NCI-H1092 treated with DMSO at 0.1 percent for 48 hours (cell line): ENCODE measurements at places on chromosomes 2 and 18.

- no peak for DNase-seq
These were observed 24.7 kb downstream of the COPS7B start for GRCh38 chr2:231810905-231811304.

- no peak for DNase-seq
These were observed 269.4 kb upstream of the TANK start for GRCh38 chr2:160890667-160891352.

DNA sequence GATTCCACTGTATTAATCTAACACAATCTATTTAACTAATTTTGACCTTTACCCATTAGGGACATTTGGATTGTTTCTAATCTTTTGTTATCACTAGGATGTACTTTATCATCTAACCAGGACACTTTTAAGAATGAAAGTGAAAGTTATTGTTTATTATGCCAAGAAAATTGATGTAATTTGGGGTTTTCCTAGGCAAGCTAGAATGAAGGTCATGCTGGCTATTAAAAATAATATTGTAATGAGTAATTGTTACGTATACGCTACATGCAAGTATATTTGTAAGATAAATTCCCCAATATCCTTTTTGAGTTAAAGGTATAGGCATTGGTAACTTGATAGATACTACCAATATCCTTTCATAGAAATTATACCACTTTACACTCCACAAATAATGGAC lies 74.6 kb downstream of the COL5A2 start:
- DNase-seq = no peak

DNA sequence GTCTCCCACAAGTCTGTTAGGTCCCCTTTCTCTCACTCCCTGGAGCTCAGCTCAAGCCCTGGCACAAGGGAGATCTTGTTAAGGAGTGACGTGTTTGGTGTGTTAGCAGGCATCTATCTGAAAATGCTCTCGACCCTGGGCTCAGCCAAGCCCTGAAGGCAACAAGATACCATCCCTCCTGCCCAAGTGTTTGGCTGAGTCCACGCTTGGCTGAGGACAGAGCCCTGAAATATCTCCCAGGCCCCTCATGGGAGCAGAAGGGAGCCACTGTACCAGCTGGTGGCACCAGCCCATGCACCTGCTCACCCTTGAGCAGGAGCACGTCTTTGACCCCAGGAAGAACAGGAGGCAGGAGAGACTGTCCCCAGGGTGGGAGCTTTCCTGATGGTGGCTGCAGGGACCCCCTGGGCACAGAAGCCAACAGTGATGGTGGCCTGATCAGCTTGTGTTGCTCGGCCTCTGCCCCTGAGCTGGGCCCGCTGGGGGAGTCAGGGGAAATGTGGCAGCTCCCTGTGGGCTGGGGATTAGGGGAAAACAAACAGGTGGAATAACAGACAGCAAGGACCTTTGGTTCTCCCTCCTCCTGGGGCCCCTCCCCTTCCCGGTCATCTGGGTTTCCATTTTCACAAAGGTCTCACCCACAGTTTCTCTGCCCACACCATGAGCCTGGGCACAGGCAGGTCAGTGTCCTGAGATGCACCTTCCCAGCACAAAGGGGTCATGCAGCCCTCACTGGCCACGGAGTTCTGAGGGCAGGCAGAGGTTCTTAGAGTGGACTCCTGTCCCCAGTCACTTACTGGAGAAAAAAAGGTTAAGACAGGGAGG lies 91.6 kb downstream of the RHOB start:
- DNase-seq = peak; percentile 14

GRCh38 chr2:113840518-113840917 lies 49.4 kb upstream of the ACTR3 start:
- DNase-seq = no peak

GRCh38 chr2:121238828-121239227 lies 46.2 kb downstream of the TFCP2L1 start:
- no peak for DNase-seq

DNA sequence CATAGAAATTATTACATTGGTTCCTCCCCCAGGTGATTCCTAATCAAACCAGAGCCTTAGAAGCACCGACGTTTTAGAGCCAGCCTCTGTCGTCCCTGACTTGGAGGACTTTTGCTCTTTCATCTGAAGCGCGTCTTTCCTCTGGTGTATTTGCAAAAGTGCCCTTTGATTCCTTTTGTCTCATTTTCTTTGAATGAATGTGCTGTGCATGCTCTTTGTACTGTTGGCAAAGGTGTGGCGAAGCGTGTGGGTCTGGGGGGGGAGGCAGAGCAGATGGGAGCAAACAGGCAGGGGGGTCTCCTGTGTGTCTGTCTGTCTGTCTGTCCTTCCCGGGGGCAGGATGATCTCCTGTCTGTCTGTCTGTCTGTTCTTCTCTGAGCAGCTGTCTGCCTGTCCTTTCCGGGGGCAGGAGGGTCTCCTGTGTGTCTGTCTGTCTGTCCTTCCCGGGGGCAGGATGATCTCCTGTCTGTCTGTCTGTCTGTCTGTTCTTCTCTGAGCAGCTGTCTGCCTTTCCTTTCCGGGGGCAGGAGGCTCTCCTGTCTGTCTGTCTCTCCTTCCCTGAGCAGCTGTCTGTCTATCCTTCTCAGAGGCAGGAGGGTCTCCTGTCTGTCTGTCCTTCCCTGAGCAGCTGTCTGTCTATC lies 205.5 kb upstream of the MYT1L start:
- no peak for DNase-seq

GRCh38 chr18:51192026-51192425 lies 5.5 kb downstream of the MEX3C start:
- DNase-seq = no peak

DNA sequence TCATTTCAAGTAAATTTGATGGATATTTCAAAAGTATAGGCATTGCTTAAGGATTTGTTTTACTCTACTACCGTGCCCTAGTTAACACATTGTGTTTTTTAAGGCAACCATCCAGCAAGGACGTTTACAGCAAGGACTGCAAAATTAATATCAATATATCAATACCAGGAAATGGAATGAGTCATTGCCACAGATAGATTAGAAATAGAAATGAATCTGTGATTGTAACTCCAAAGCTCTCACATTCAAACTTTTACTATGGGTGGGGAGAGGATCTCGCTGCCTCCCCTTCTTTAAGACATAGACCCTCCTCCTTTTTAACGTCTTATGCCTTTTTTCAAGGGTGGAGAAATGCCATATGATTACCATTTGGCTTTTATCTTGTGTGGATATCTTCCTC lies 3.8 kb downstream of the CD28 start:
- no peak for DNase-seq

DNA sequence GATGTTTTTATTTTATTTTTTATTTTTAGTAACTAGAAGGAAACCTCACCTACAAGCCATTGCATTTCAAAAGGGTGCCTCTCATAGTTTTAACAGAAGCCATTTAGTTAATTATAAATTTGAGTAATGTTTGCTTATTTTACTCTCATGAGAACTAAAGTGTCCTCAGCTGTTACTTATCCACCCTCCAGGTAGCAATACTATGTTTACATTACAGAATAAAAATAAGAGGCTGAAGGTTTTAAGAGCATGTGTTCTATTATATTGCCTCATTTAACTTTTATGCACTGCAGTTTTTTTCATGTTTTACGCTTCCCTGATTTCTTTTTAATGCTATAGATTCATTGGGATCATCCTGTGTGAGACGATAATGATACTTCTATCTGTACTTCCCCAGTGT lies 235.5 kb downstream of the THSD7B start:
- peak; percentile 35 for DNase-seq

DNA sequence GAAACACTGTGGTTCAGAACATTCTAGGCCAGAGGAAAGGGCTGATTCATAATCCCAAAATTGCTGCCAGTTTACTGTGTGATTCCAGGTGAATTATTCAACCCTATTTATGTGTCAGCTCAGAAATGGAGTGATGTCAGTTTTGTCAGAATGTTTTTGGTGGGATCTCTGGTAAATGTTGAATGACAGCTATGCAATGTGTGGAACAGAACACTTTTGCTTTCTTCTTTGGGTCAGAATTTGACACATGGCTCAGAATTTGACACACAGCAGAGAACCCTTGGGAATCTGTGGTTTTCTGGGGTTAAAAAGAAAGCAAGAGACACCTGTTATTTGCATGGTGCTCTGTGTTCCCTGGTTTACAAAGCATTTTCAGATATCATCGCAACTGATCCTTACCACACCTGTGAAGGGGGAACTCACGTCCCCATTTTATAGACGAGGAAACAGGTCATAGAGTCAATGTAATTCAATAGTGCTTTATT lies 1.6 kb upstream of the MTA3 start:
- DNase-seq = no peak

DNA sequence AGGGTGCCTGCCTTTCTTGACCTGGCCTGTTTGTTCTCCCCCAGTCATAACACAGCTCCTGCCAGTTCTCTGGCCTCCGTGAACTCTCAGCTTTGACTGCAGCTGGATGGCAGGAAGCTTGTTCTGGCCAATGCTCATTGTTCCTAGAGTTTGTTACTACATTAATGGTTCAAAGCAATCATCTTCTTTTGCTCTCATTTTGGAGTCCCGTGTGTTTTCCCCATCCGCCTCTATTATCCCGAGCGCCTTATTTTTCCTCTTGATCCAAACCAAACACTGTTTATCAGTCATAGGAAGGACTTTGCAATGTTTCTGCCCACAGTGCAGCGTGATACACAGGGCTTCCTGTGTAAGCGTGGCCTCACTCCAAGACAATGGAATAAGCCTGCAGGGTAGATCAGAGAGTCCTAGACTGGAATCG lies 184.3 kb upstream of the APCDD1 start:
- no peak for DNase-seq

DNA sequence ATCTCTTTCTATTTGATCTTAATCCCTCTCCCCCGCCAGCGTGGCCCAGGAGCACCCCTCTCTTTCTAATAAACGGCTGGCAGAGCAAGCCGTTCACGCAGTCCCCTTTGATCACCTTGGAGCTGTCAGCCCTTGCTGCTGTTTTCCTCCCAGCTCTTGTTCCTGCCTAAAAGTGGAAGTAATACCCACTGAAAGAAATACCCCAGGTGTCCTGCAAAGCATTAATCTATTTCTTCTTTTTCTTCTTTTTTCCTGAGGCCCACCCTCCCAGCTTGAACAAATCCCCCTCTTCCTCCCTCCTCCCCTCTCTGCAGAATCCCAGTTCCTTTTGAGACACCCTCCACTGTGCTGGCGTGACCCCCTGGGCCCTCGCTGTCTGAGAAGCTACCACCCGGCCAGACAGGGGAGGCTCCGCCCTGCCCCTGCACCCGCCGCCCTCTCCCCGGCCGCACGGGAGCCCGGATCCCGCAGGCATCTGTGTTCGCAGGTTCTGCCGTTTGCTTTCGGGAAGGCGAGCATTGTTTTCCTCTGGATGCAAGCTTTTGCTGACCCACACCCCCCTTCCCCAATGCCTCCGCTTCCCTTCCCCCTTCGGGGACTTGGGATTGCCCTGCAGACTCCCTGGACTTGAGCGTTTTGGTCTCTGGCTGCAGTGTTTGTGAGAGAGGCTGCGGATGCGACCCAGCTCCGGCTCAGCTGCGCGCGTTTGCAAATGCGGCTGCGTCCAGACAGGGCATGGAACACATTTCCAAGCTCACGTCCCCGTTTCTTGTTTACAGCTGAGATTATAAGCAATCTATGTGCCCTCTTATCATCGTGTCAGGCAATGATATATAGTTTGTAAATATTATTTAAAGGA lies 631.5 kb downstream of the NYAP2 start:
- peak; percentile 28 for DNase-seq

DNA sequence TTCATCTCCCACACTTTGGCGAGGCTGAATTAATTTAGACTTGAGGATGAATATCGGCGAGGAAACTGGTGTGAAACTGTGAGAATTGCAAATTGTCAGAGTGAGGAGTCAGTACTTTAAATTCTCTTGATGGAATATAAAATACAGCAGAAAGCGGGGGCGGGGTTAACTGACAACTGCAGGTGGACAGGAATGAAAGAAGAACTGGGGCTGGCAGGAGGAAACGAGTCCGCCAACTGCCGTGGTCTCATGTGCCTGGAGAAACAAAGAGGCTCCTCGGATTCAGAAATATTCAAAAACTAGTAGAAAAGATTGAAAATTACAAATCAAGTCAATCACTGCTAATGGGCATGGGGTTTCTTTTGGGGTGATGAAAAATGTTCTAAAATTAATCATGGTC lies 44.3 kb downstream of the MOGAT1 start:
- DNase-seq = no peak

DNA sequence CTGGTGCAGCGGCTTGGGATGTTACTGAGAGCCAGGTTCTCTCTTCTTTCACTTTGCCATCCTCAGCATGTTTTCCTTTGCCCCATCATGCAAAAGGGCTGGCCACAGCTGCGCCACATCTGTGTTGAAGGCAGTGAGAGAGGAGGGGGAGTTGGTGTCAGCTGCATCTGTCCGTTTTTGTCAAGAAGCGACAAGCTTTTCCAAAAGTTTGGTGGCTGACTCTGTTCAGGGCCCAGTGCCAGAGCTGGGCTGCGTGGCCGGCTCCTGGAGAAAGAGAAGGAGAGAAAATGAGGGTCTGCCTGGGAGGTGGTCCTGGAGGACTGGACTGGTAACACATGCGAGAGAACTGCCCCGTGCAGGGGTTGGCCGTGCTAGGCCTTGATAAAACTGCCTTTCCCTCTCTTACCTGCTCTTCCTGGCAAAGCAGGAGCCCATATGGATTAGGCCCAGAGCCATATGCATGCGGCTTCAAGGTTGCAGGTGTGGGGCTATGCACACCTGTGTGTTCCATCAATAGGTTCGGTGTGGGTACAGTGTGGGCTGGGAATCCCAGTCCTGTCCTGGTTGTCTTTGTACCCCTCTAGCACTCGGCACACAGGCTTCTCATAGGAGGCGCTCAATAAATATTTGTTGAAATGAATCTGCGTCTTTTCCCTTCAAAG lies 9.0 kb downstream of the RNF144A start:
- no peak for DNase-seq

- DNase-seq = no peak
These were observed 291.5 kb downstream of the TDRD15 start for GRCh38 chr2:21415234-21415633.

DNA sequence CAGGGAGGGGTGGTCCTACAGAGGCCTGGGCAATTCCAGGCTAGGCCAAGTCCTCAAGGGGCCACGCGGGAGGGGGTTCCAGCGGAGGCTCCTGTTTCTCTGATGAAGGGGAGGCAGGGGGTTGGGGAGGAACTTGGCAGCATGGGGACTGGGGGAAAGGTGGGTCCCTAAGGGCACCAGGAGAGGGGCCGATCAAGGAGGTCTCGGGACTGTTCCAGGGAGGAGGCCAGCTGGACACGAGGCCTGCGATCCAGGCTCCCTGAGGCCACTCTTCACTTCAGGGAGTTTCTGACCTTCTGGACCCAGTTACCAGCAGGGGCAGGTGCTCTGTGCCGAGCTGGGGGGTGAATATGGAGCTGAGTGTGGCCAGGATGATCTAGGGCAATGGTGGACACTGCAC lies 71.5 kb downstream of the ASB1 start:
- no peak for DNase-seq

GRCh38 chr2:54999182-54999581 lies 51.1 kb downstream of the RTN4 start:
- DNase-seq = no peak

DNA sequence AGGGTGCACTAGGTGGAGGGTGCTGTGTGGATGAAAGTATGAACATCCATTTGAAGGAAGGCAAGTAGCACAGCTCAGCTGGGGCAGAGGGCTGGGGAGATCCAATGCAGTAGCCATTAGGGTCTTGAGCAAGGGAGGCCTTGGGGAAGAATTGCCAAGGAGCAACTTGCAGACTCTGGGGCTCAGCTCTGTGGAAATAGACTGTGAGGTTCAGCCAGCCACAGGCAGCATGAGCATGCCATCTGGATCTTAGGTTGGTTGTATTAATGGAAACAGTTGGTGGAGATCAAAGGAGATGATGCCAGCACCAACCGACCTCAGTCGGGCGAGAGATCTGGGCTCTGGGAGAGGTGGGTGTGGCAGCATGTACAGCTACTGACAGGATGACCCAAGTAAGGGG lies 5.6 kb downstream of the ZAP70 start:
- DNase-seq = no peak

- DNase-seq = no peak
These were observed 143.6 kb downstream of the ALPK2 start for GRCh38 chr18:58484989-58485981.

- DNase-seq = no peak
These were observed 85.7 kb downstream of the COPS8 start for GRCh38 chr2:237171396-237171795.
